Activated T-cell treated with anti-CD3 and anti-CD28 coated beads, Interleukin-2, amount 50 U/mL, for 4 hours (primary cell): ENCODE measurements at places on chromosomes 1 and 21.

GRCh38 chr1:244280859-244281258 is 170.8 kb downstream of the ADSS2 start:
- DNase-seq, result no peak

DNA sequence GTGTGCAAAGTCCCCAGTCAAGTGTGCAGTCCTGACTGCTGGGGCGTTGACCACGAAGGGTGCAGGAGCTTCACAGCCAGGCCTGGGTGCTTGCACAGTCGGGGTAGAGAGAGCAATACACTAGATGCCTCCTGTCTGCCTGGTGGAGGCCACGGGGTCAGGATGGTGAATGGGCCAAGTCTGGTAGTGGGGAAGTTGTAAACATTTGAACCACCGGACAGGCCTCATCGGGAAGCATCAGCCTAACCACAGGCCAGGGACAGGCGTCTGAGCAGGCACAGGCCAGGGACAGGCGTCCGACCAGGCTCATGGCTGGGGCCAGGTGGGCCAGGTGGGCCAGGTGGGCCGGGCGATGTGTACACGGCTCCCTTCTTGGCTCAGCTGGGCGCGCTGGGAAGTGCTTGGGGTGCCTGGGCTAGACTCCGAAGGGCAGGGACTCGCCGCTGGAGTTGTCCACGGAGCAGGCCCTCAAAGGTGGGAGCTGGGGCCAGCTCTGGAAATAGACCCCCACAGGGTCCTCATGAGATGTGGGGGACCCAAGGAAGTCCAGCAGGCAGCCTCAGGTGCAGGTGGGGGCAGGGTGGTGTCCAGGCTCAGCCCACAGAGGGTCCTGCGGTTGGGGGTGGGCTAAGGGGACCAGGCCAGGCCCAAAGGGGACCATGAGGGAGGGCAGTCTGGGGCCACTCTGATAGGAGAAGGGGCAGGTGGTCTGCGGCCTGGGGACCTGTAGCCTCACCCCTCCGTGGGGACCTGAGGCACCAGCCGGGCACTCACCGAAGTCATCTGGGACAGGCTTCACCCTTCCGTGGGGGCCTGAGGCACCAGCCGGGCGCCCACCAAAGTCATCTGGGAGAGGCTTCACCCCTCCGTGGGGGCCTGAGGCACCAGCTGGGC is 15.0 kb downstream of the COL6A1 start:
- peak; percentile 3 for DNase-seq

DNA sequence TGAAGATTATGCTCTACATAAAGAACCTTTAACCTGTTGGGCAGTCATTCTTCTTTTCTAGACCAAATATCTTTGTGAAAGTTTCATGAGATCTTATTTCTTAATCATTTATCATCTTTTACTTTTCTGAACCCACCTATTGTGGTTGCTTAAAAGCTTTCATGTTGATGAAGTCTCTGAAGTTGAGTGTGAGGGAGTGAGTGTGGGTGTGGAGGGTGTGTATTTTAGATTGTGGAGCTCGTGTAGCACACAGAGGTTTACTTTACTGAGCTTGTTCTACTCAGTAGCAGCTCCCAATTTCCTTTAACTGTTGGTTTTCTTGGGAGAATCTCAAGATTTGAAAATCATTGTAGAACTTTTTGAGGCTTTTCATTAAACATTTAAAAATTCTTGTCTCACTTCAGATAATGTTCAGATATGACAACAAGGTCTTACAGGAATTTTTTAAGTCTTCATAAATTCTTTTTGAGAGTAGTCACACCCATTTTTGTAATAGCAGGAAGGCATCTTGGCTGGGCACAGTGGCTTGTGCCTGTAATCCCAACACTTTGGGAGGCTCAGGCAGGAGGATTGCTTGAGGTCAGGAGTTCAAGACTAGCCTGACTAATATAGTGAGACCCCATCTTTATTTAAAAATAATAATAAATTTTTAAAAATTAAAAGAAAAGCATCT is 17.0 kb downstream of the SRRM1 start:
- DNase-seq, result no peak

DNA sequence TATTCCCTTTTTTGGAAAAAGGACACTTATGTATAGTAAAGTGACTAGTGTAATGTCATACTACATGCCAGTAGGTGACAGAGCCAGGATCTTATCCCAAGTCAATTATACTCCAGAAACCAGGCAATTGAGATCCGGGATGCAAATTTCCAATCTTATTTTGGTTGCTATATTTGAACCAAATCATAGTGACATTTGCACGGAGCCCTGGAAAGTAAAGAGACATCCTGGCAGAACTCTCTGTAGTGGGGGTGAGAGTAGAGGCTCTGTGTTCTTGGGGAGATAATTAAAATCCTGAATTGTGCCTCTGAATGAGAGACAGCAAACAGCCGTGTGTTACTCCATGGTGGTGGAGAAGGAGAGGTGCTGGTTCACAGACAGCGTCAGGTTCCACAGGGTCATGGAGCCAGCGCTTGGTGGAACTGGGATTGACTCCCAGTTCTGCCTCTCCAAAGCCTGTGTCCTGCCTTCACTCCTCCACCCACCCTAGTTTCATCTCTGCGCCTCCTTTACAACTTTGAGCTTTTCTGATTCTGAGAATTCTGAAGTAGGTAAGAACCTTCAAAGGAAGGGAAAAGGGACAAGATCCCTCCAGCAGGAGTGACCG is 432.3 kb downstream of the PTPRU start:
- no peak for DNase-seq

DNA sequence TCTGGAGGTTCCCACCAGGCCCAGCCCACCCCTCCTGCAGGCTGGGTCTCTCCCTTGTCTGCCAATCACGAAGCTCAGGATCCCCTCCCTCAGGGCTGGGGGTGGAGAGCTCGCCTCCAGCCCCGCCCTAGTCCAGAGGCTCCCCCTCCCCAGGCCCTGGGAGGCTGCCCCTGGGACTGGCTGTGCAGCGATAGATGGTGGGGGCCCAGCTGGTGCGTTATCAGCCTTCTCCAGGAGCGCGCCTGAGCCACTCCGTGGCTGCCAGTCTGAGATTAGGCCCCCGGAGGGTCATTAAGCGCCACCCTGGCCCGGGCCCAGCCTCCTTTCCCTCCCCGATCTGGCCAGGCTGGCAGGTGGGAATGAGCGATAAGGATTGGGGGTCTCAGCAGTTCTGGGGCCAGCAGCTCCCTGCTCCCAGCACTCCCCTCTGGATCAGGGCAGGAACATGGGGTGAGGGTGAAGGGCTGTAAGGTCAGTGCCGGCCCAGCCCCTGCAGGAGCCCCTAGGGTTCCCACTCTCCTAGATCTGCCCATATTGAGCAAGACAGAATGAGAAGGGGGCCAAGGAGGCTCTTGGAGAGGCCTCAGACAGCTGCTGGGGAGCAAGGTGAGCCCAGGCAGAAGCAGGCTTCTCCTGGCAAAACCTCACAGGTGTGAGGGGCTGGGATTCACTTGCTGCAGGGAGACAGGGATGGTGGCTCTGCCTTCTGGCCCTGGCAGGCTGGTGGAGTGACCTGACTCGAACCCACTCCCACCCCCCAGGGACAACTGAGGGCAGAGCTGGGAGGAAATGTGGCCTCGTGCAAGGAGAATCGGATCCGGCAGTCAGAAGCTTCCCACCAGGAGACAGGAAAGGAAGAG is 8.5 kb downstream of the PDZK1IP1 start:
- DNase-seq, result no peak

- no peak for DNase-seq
These were observed 225.9 kb upstream of the POU3F1 start for GRCh38 chr1:38272515-38272914.

DNA sequence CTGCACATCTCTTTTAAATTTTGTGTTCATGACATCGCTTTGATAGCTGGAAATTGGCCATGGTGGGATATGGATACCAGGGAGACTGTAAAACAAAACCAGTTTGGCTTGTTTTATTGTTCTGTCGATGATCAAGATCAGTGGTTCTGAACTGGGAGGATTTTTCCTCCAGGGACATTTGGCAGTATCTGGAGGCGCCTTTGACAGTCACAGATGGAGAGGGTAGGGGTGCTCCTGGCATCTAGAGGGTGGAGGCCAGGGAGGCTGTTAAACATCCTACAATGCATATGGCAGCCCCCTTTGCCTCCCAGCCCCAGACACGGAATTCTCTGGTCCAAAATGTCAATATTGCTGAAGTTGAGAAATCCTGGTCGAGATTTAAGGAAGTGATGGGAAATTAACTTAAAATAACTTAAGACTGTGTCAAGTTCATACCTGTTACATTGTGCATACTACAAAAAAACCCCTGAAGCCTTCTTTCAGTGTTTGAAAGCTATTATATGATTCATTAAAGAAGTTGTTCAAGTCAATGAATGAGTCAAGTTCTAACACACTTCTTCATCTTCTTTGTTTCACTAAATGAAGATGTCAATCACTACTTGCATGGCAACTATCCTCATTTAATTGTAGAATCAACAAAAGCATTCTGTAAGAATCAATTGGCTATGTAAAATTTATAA is 150.9 kb downstream of the KCNJ6 start:
- DNase-seq, result no peak

GRCh38 chr21:42159560-42160110 is 59.3 kb upstream of the ABCG1 start:
- DNase-seq, result no peak

- peak; percentile 34 for DNase-seq
These were observed at the start of gene AGPAT3 for GRCh38 chr21:43864962-43865539. Gene AGPAT3 (plus strand): TSS chr21:43865223. CDS start chr21:43959682, 94,459 bp downstream.

DNA sequence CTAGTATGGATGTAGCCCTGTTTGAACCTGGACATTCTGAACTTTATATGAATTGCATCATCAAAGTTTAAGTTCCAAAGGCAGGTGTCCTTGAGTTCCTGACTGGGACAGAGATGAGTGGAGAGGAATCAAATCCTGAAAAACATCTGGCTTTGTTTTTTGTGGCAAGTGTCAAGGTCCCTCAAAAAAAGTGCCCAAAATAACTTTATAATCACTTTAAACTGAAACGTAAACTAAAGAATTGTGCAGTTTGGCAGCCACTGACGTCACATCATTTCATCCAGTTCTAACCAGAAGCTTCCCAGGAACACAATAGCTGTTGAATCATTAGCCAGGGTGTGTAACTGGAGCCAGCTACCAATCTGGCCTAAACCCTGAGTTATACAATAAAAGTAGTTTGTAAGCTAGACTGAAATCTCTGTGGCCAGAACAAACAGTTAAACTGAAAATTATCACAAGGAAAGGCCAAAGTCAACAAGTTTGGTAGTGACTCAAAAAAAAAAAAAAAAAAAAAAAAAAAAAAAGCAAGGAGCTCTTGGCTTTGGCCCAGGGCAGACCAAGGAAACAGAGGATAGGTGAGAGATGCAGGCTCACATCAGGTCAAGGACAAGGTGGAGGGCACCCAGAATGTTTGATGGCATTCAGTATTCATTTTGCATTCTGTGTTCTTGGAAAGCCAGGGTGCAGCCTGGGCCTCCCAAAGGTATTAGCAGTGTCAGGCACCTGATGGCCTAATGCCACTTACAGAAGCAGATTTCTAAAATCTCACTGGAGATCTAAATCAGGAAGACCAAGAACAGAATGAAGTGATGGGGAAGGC is 74.3 kb downstream of the TNFSF18 start:
- no peak for DNase-seq

DNA sequence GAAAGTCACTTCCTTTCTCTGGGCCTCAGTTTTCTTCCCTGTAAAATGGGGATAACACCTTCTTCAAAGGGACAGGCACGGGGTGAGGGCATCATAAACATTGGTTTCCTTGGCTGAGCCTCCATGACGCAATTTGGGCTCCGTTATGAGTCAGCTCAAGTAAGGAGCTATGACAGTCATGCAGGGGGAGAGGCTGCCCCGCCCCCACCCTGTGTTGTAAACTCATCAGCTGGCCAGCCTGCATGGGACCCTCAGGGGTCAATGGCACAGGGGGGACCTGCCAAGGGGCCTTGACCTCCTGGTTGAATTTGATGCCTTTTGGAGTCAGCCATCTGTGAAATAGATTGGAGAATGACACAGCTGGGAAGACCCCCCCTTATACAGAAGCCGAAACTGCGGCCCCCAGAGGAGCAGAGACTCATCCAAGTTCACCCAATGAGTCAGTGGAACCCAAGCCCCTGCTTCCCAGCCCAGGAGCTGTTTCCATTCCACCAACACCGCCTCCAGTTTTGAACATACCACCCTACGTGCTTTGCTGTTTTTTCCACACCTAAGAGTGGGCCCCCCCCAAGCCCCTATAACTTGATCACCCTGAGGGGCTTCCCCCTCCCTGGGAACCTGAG is 36.8 kb upstream of the RUNX3 start:
- peak; percentile 63 for DNase-seq

GRCh38 chr1:246213502-246213901 is 293.6 kb downstream of the SMYD3 start:
- no peak for DNase-seq
